Stimulated activated CD4-positive, alpha-beta T cell treated with anti-CD3 and anti-CD28 coated beads, TNF-alpha, amount 100 ng/mL, for 1 hour (primary cell): ENCODE measurements at places on chromosomes 7 and 10.

DNA sequence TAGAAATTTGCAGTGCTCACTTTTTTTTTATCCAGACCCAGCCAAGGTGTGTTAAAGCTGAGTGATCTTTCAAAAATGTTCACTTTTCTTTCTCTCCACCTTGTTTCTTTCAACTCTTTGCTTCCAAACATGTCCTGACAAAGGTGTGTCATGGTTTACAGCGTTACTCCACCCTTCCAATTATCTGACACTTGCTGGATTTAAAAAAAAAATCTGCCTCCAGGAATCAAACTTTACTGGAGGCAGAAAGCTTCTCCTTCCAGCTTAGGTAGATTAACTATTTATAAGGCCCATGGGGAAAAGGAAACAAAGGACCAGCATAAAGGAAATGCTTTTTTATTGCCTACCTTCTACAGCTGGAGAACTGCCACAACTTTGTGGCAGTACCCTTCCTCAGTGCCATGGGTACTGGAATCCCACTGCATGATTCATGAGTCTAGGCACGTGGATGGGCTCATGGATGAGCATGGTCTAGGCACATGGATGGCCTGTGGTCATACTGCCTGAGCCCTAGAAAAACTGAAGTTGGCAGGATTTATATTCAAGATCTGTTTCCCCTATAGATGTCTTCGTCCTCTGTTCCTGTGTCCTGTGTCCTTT lies at the start of gene COL17A1:
COL17A1 (minus strand) TSS at position 80 of the 600 bp plus-strand sequence. CDS start 5,207 bp downstream, outside the sequence.
- no peak for DNase-seq

GRCh38 chr7:141220263-141220880 lies 146.5 kb downstream of the TMEM178B start:
- DNase-seq = no peak

- DNase-seq = no peak
These were observed 27.3 kb upstream of the HERPUD2 start for GRCh38 chr7:35722054-35722849.

GRCh38 chr7:31102973-31103850 lies 51.1 kb downstream of the ADCYAP1R1 start:
- DNase-seq = no peak
